ENCODE measurements at places on chromosomes 2 and 18.

DNA sequence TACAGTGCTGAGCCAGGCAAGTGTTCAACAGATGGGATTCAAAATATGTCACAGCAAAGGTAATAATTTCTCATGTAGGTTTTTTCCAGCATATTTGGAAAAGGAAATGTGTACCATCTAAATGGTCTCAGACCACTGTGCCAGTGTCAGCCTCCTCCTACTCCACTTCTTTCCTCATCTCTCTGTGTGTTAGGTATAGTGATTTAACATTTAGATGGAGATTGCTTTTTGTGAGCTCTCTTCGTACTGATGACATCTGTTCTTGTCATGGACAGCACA lies 80.9 kb upstream of the TSPYL6 start:
- no peak for DNase-seq

- no peak for DNase-seq
These were observed 4.5 kb downstream of the GPR39 start for GRCh38 chr2:132420816-132421805.

- DNase-seq, result peak; percentile 35
These were observed 14.3 kb downstream of the COPS7B start for GRCh38 chr2:231800493-231801091.

DNA sequence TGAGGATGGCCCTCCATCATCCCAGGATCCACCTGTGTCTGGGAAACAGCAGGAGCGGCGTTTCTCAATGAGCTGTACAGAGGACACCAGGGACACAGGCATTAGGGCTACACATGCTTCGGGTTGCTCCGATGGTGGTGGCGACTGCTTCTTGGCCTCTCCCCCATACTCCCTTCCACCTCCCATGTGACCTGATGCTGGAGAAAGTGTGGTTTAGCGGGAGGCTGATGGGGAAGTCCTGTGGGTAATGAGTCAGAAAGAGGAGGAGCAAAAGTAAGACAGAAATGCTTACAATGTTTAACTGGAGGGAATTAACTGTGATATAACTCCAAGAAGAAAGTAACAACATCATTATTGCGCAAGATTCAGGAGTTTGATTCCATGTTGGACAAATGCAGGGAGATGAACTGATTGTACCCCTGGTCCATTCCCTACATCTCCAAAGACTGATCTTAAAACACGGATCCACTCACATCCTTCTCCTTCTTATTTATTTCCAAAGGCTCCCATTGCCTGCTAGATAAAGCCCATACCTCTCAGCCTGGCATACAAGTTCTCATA lies 186.6 kb downstream of the NRP2 start:
- no peak for DNase-seq

- no peak for DNase-seq
These were observed 194.9 kb upstream of the HDAC4 start for GRCh38 chr2:239595726-239596125.

DNA sequence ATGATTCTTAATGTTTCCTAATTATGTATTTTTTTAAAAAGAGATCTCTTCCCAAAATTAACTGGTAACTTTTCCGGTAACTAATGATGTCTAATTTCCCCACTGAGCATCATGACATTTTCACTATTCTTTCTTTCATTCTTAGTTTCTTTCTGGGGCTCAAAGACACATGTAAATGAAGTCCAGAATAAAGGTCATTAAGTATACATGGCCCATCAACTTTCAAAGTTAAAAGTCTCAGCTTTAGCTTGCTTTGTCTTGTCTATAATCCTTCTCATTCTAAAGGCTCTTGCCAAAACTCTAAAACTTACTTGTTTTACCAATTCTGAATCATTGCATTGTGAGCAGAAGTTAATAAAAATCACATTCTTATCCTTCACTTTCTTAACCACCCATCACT lies 53.6 kb downstream of the ASXL2 start:
- no peak for DNase-seq

DNA sequence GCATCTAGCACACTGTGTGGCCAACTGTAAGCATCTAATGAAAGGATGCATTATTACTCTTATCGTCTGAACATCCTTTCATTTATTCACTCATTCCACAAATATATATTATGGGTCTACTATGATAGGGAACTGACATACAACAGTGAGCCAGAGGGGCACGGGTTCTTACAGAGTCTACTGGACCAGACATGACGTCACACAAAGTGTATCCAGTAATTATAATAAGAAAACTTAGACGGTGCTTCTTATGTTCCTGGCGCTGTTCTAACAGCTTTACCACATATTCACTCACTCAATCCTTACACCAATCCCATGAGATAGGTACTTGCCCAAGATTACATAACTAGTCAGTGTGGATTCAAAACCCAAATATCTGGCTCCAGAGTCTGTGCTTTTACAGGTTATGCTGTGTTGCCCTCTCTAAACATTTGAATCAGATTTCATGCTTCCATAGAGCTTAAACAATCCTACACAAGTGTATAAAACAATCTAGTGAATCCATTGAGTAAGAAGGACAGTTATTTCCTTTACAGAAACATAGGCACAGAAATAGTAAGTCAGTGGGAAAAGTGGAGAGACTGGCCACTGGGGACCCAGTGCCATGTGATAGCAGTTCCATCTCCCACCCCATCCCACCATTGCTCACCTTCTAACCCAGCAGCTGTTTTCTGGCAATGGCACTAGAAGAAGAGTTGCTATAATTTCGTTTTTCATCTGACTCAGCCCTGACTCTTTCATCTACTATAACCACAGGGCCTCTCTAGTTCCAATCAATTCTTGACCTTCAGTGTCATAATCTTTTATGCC lies 24.2 kb upstream of the ARL5A start:
- no peak for DNase-seq

DNA sequence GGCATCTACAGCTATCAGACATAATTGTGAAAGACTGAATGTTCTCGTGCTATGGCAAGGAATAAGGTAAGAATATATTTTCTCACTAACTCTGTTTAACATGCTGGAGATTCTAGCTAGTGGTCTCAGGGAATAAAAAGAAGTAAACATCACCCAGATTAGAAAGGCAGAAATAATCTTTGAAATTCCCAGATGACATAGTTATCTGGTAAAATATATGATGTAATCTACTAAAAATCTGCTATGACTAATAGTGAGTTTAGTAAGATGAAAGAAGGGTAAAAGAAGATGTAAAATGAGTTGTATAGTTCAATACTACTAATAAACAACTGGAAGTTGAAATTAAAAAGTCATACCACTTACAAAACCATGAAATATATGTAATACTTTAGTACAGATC lies 134.2 kb downstream of the DSC3 start:
- no peak for DNase-seq

DNA sequence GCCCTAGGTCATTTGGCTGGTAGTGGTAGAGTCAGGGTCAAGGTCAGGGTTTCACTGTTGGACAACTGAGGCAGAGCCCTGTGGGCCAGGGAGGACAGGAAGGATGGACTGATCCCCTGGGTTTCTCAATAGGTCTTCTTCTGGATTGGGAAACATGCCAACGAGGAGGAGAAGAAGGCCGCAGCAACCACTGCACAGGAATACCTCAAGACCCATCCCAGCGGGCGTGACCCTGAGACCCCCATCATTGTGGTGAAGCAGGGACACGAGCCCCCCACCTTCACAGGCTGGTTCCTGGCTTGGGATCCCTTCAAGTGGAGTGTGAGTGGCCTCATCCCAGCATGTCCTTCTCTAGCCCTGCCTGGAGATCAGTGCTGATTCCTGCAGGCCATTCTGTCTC lies 18.1 kb downstream of the VIL1 start:
- no peak for DNase-seq

- no peak for DNase-seq
These were observed 79.4 kb upstream of the SMAD7 start for GRCh38 chr18:49030138-49030537.

DNA sequence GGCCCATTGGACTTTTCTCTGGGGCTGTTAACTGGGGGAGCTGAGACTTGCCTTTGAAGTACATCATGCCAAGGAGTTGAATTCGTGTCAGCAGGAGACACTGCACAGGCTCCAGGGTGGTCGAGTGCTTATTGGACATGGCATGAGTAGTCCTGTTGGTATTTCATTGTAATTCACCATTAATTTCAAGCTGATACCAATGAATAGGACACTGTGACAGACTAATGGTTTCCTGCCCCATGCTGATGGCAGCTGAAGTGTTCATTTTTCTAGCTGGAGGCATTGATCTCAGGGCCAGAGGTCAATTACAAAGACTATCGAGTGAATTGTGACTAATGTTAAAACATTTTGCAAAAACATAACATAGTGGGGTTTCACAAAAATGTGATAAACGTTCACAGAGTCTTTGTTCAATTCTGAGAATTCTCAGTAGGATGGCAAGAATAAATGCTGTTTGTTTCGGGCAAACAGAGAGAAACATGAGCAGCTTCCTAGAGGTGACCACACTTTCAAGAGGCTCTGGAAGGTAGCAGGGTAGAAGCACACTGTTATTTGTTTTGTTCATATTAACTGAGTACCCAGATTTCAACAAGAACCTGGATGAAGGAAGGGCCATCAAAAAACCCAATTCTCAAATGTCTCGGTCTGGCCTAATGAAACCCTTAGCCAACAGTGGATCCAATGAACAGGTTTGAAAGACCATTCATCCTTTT lies 90.6 kb upstream of the ARL4C start:
- no peak for DNase-seq

DNA sequence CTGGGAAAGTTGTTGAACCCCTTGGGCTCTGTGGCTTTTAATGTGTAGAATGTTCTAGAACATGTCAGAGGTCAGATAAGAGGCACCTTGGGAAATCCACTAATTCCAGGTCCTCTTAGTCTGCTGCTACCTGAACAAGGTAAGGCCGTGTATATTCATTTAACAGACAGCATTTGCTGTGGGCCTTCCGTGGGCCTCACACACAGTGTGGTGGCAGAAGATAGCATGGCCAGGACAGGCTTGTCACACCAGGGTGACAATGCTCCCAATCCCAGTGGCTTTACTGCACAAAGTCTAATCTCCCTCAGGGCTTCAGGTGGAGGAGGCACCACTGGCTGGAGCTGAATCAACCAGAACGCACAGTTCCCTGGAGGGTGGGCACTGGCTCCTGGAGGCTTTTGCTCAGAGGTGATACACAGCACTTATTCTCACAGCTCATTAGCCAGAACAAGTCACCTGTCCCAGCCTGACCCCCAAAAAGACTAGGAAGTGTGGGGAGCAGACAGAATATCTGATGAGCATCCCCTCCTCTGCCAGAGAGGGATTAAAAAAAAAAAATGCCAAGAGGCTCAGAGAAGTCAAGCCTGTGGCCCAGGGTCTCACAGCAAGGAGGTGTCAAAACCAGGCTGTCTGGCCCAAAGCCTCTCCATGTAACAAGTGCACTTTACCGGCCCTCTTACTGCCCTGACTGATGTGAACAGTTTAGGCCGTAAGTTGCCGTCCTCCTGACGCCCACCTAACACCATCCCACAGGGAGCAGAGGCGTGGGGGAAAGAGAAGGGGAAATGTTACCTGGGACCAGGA lies 216.9 kb upstream of the RAB6C start:
- no peak for DNase-seq

- DNase-seq, result no peak
These were observed 23.8 kb downstream of the EML4 start for GRCh38 chr2:42192652-42193566.

DNA sequence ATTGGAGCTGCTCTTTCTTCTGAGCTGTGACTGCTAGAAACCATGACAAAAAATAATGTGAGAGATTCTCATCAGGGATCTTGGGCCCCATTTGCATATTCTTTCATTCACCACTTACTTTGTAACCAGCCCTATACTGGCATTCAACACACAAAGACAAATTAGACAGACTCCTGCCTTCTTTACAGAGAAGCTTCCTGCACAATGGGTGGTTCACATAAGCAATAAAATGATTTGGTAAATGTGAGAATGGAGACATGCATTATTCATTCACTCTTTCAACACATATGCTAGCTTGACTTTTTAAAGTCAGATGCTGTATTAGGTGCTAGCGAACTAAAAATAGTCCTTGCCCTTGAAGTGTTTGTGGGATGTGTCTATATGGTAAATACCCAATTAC lies 174.4 kb downstream of the NCKAP5 start:
- DNase-seq, result no peak

- DNase-seq, result no peak
These were observed 866.0 kb upstream of the ACVR2A start for GRCh38 chr2:146978577-146979555.

DNA sequence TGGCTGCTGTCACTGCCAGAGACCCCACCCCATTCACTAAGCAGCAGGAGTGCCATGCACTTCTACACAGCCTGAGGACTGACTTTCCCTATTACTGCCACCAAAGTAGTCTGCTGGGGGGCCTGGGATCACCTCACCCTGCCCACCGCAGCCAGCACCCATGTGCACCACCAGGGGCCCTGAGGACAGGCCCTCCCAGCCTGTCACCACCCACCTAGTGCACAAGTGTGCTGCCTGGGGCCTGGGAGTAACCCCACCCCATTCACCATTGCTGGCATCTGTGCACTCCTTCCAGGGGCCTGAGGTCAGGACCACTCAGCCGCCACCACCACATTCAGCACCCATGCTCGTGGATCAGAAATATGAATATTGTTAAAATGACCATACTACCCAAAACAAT lies 247.8 kb upstream of the NCKAP5 start:
- no peak for DNase-seq

GRCh38 chr2:234249873-234250272 lies 199.4 kb downstream of the SPP2 start:
- no peak for DNase-seq

- no peak for DNase-seq
These were observed 347.0 kb downstream of the KIAA1328 start for GRCh38 chr18:37175727-37176620.
